ENCODE measurements at places on chromosomes 12 and 14. TPM values are rescaled to one million over a fixed set of nuclear protein-coding genes. Genes with fewer than 3 reads are reported as not detected.

Gene CLEC4D
- not detected for total RNA-seq

Gene SSTR1
- total RNA-seq = 0.64 TPM

Gene IRAK4
- total RNA-seq = 38.1 TPM

Gene ITPR2
- total RNA-seq = 13.6 TPM

Gene ATF1
- 33.8 TPM for total RNA-seq

Gene EMP1
- total RNA-seq = 28.9 TPM

Gene PITPNM2
- 2.9 TPM for total RNA-seq

Gene APPL2
- total RNA-seq = 41.3 TPM

Gene MAP3K12
- 7.7 TPM for total RNA-seq

Gene CFAP54
- 1.8 TPM for total RNA-seq

Gene ISM2
- 0.54 TPM for total RNA-seq

Gene MYF6
- total RNA-seq = not detected

Gene DDX54
- 43.1 TPM for total RNA-seq

GRCh38 chr12:48187916-48188695 is 4.7 kb downstream of the CCDC184 start:
- DNase-seq = no peak

- DNase-seq = no peak
These were observed 35.3 kb upstream of the PPP1R13B start for GRCh38 chr14:103882503-103883262.

DNA sequence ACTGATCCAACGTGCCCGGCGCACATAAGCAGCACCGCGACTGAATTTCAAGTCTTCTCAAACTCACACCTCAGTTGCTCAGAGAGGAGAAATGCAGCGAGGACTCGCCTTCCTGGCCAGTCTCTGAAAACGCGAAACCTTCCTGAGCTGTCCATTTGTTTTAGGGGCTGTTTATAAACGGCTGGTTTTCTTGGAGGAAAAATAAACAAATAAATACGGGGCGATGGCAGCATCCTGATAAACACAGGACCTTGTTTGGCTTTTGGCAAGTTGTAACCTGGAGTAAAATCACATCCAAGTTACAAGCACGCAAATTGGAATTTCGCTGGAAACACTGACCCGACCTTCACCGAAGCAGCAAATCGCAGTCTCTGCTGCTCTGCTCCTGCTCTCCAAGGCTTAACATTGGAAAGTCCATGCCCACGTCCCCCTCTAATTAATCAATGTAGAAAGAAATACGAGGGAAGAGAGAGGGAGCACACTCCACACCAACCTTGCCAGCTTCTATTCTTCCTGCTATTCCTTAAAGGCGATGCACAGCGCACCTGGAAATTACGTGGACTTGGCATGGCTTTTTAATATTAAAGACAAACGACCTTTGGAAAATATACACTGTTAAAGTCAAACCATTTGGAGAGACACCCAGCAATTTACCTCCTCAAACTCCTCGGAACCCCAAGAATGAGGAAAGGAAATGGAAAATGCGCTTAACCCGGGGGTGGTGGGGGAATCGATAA is 248.8 kb downstream of the APAF1 start:
- DNase-seq = no peak

GRCh38 chr12:109189291-109189690 is 72.9 kb downstream of the ACACB start:
- no peak for DNase-seq

GRCh38 chr12:3646561-3647241 is 106.2 kb downstream of the CRACR2A start:
- DNase-seq = no peak

DNA sequence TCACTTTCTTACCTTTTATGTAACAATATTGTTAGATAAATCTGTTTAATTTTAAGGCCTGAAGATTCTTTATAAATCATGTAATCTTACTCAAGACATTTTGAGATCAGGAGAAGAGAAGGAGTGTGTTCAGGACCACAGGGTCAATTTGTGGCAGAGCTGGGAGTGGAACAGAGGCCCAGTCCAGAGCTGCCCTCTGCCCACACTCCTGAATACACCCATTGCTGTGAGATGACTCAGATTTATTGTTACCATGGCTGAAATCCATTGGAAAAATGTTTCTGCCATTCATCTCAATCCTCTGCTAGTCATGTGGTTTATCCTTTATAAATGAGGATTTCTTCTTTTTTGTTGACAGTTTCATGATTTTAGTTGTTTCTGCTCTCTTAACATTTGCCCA is 100.5 kb upstream of the STXBP6 start:
- DNase-seq = peak; percentile 0

GRCh38 chr12:121288158-121288845 is 8.2 kb downstream of the CAMKK2 start:
- DNase-seq = no peak

DNA sequence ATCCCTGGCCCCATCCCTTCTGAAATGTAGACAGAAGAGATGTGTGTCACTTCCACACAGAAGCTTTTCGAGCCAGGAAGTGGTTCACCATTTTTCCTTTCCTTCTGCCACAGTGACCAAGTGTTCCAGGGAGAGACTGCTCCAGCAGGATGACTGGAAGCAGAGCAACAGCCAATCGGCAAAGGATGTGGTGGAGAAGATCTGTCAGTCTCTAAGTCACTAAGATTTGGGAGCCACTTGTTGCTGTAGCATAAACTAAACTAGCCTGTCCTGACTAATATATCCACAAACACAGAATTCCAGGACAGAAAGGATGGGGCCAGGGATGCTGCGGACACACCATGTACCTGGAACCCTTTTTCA is 42.9 kb downstream of the DUSP6 start:
- DNase-seq = peak; percentile 48

DNA sequence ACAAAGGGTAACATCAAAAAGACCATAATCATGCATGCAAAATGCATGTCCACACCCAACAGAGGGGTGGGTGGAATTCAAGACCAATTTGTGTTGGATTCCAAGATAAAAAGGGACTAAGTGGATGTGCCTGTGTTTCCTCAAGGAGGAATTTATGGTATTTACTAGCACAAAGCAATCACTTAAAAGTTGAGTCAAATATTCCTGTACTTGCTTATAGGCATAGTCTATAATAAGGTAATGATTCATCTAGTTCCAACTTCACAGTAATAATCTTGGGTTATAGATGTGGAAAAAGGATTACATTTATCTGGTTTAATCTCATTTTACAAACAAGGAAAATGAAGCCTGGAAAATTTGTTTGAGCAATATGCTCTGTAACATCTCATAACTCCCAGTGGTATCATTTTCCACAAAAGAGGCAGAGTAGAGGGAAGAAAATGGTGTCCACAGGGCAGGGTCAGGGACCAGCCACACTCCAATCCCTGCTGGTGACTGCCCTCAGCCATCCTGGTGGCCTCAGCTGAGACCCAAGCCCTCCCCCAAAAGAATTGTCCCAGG is 80.8 kb upstream of the REP15 start:
- peak; percentile 76 for DNase-seq

DNA sequence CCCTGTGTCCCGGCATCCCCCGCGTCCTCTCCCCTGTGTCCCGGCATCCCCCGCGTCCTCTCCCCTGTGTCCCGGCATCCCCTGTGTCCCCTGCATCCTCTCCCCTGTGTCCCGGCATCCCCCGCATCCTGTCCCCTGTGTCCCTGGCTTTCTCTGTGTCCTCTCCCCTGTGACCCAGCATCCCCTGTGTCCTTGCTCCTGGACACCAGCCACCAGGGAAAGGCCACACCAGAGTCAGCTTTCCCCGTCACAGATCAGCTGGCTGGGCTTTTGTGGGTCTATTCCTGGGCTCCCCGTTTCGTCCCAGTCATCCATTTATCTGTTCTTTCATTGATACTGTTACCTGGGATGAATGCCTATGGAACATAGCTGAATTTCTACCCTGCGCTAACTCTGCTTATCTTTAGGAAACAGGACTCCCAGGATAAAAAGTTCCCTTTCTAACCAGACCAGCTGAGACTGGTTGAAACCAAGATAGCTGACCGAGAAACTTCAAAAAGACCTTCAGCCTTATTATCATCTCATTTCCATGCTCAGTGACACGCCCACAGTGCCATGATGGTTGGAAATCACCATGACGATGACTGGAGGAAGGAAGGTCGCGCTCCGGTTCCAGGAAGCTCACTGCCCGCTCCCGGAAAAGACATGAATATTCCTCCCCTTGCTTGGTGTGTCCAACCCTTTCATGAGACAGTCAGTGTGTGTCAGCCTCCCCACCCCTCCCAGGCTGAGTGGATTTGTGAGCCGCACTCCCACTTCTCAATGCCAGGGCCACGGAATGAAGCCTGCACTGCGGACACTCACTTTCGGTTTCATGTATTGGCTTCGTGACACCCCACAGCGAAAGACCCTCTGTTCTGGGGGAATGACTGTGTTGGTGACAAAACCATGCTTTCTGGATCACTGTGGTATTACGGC is 276.4 kb upstream of the SFSWAP start:
- no peak for DNase-seq

- no peak for DNase-seq
These were observed 83.9 kb downstream of the ZFP36L1 start for GRCh38 chr14:68709007-68709406.

DNA sequence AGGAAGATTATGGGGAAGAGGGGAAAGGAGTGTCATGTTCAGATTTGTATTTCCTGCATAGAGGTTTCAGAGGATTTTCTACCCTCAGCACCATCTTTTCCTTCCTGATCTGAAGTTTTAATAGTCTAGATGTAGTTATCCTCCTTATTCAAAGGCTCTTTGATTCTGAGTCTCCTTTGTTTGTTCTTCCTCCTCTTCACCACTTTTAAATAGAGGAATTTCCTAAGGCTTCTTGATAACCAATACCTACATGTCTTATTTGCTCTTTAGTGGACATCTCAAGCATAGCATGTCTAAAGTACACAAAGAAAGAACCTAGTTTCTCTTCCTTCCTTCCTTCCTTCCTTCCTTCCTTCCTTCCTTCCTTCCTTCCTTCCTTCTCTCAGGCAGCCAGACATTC is 8.3 kb downstream of the MGAT4C start:
- no peak for DNase-seq

- DNase-seq = peak; percentile 77
These were observed 15.7 kb downstream of the SMCO2 start for GRCh38 chr12:27462151-27462694.

DNA sequence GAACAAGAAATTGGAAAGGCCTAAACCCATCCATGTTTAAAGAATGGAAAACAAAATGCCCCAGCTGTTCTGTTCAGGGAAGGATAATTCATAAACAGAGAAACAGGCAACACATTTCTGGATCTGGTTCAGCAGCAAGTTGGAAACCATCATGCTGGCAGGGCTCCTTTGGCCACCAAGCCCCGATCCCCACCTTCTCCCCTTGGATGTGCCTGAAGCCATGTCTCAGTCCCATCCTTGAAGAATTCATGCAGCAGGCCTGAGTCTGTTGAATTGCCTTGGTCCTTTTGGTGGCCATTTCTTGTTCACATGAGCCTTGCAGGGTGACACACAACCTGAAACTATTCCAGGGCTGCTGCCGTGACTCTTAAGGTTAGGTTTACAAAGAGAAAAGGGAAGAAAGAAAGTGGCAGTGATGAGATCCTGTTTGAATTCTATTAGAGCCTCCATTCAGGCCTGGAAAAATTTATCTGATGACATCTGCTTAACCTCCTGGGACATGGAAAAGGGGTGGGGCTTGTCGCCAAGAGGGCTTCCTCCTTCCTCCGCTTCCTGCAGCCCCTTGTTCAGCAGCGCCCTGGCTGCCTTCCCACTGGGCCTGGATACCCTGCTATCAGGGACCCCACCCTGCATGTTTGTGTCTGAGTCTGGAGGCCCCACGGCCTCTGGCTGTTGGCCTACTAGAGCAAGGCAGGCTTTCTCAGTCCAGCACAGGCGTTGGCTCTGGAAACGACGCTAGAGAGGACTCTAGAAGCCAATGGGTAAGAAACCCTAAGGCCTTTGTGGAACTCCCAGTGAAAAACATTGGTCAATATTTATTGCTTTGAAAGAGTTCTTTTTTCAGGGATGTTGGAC is 341.9 kb downstream of the C12orf75 start:
- DNase-seq = no peak

GRCh38 chr14:52553002-52553670 is 500 bp downstream of the GPR137C start:
- peak; percentile 45 for DNase-seq

- no peak for DNase-seq
These were observed 3.3 kb downstream of the PRICKLE1 start for GRCh38 chr12:42586268-42586667.

DNA sequence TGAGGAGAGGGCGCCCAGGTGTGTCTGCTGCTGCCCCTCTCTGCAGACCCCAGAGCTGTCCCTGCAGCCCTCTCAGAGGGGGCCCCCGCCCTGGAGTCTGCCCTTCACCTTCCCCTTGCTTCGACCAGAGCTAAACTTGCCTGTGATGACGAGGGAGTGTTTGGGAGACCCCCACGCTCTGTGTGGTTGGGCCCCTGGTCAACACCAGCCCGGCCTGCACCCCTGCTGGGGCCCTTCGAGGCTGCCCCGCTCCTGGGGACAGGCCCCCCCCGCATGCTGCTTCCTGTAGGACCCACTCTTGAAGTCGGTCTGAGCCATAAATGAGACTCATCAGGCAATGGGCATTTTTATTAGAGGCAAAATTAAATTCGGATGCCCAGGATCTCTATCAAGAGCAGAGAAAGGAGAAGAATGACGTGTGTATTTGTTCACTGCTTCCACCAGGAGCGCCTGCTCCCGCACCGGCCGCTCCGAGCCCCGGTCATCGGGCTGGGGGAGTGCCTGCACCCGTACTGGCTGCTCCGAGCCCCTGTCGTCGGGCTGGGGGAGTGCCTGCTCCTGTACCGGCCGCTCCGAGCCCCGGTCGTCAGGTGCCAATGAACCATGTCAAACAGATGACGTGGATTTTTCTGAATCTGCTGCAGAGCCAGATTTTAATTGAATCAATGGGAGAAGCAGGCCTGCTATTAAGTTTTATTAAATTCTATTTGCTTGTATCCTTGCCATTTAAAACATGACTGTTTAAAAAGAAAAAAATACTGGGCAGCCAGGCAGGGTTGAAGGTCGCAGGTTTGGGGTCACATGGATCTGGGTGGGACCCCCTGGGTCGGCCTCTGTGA is 47.7 kb downstream of the NOC4L start:
- no peak for DNase-seq

GRCh38 chr12:53184828-53185227 is 4.1 kb upstream of the CSAD start:
- no peak for DNase-seq

DNA sequence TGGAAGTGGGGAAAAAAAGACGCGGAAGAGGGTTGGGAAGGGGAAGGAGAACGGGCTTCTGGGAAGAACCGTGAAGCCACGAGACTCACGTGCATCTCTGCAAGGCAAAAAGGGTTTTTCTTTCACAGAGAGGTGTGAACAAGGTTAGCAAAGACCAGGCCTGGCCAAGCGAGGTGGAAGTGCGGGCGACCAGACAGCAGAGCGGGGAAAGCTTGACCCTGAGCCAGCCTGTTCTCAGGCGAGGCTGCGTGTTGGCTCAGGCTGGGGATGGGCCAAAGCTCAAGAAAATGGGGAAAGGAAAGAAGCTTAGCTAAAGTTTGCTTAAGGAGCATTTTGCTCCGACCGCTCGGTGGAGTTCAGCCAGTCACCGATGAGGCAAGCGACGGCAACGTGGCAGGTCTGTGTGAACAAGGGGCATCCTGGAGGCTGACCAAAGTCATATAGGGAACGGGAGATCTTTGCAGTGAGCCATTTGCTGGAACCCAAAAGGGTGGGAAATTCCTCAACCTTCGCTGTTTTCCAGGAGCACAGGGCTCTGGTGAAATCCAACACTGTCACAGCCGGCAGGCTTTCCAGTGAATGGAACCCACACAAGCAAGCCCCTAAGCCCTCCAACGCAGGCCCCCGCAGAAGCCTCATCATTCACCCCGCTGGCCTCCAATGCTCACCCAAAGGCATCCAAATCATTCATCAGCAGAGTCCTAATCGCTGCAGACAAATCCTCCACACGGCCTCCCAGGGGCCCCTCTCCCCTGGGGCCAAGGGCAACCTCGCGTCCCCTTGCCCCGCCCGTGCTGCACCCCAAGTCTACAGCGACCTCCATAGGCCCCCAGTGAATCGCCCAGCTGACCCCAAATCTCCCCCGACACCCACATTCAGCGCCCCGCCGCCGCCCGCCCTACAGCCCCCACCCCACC is 754 bp downstream of the ZNF605 start:
- DNase-seq = peak; percentile 37

Data from M059J (cell line).